ENCODE measurements at places on chromosomes 3 and 15.

DNA sequence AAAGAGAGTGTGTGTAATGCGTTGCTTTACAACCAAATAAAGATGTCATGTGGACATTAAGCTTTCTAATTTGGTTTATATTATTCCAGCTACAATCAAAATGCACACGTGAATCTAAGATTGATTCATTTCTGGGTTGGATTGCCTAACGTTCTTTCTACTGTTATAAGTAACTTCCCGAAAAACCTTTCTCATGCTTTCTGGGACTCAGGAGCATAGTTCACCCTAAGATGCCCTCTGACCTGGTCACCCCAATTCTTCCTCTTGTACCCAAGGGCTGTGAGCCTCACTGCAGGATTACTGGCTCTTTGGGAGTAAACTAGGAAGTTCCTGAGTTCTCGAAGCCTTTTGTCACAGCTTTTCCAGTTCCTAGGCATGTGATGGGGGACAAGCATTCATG, 12.7 kb upstream of the LMCD1 start:
- no peak for DNase-seq

DNA sequence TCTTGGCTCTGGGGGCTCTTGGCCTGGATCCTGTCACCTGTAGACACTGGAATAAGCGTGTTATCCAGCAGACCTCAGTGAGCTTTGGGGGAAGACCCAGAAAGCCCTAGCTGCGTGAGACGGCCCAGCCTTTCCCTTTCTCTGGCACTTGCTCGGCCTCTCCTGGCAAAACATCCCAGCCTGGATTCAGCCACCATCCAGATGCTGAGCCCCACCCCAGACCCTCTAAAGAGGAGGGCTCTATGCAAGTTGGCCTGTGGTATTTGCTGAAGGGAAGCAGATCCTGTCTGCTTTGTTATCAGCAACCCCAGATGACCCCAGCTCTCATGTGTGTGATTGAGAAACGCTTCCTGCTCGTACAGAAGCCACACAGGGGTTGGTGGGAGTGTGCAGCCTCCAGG, 267.2 kb downstream of the FAM43A start:
- no peak for DNase-seq

GRCh38 chr3:99526921-99527320, 111.5 kb upstream of the COL8A1 start:
- no peak for DNase-seq

GRCh38 chr3:174023421-174023820, 625.9 kb downstream of the NLGN1 start:
- peak; percentile 83 for DNase-seq

GRCh38 chr3:142007710-142008399, 131.4 kb downstream of the ATP1B3 start:
- no peak for DNase-seq

DNA sequence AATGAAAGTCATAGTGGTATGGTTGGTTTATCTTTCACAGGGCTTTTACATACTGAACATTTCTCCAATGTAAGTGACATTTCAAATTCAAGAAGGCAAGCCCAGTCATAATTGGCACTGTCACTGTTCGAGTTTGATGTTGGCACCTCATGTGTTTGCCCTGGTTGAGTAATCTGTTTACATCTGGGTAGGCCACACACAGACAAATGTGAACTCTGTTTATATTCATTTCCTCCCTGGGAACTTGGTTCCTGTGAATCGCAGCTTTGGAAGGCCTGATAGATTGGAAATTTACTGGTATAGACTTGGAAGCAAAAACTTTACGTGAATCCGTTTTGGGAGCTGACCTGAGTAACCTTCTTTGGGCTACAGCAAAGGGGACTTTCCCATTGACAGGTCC, 395.2 kb upstream of the AZI2 start:
- DNase-seq = no peak

DNA sequence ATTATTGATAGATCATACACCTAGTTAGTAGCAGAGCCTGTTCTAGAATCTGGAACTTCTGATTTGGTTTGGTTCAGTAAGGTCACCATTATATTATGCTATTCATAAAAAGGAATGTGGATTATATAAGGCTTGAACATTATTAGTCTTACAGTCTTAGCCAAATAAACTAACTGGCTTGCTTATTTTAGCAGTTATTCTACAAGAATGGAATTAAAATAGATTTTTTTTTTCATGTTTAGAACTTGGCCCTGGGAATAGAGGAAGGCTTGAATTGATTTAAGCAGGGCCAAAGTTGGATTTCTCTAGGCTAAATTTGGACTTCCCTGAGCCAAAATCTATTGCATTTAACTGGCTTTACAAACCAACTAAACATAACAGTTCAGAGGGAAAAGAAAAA, 24.4 kb downstream of the DTWD1 start:
- no peak for DNase-seq

- DNase-seq = no peak
Observed at GRCh38 chr3:10563396-10563795, 58.0 kb upstream of the ATP2B2 start.

GRCh38 chr15:29528276-29528675, 258.7 kb upstream of the NSMCE3 start:
- no peak for DNase-seq

- no peak for DNase-seq
Observed at GRCh38 chr3:131403216-131403895, 21.8 kb downstream of the NUDT16 start.

DNA sequence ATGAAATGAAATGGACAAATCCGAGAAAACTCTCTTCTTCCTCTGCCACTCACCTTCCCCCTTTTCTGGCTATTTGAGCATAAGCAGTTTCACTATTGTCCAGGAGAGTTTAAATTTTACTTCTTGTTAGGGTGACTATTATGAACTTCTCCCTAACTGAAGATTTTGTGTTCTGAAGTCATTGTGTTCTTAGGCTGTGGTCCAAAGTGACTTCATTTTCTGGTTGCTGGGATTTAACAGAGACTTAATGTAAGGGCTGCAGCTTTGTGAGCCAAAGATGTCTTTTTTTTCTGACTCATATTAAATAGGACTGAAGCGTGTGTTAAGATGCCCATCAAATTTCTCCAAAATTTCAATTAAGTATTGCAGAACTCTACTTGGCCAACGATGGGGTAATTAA, 46.5 kb upstream of the FSTL1 start:
- DNase-seq = no peak

DNA sequence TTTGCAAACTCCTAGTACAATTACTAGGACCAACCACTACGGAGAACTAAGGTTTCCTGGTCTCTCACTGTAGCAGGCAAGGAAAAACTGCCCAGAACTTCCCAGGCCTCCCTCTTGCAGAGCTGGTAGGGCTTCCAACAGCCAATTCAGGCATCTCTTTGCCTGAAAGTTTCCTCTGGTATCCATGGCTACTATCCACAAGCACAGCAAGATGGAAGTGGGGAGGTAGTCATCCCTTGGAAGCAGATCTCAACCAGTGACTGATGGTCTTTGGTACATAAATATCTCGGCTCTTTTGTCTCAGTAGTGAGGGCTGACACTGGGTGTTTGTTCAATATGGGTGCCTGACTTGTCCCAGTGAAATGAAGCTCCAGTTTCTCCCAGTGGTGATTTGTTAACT, 201.3 kb upstream of the MRPL3 start:
- DNase-seq = no peak

- DNase-seq = no peak
Observed at GRCh38 chr3:113141543-113141942, 69.8 kb upstream of the BOC start.

Measured in NCI-H1694 (cell line).